Aorta (tissue), 5 donors: ENCODE measurements at places on chromosomes 6 and 20.

DNA sequence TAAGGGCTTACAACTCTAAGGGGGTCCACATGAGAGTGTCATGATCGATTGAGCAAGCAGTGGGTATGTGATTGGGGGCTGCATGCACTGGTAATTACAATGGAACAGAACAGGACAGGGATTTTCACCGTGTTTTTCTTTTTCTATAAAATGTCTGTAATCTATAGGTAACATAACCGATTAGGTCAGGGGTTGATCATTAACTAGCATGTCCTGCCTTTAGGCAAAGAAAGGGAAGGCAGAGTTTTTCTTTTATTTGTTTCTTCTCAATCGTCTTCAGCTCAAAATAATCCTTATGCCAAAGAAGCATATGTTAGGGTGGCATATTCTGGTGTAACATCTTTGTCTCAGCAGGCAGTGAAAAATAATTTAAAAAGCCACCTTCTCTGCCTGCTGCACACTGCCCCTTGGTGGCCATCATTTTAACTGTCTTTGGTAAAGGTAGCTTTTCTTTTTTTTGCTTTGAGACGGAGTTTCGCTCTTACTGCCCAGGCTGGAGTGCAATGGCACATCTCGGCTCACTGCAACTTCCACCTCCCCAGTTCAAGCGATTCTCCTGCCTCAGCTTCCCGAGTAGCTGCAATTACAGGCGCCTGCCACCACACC, 9.7 kb upstream of the CEP43 start:
- DNase-seq: no peak

DNA sequence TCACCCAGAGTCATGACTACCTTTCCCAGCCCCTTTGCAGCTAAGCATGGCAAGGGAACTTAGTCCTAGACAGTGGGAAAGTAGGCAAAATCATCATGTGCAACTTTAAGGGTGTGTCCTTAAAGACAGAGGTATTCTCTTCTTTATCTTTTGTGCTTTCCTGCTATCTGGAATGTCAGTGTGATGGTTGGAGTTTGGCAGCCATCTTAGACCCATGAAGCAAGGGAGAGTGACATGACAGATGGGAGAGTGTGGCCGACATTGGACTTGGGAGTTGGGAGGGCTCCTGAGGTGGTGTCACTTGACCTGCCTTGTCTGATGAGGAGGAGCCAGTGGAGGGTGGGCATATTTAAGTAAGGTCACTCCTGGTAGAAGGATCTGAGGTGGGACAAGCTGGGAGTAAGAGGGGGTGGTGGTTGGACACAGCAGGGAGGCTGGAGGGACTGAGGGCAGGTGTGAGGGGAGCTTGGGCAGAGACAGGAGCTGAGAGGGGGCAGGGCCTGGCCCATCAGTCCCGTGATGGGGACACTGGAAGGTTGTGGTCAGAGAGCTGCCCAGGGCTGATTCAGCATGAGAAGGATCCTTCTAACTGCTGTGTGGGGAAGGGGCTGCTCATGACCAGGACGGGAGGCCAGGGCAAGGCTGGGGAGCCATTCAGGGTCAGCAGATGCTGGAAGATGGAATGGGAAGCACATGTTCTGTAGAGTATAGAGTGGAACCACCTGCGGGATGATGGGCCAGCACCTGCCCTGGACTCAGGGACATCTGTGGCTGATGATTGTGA, 29.5 kb upstream of the SULF2 start:
- DNase-seq: no peak

DNA sequence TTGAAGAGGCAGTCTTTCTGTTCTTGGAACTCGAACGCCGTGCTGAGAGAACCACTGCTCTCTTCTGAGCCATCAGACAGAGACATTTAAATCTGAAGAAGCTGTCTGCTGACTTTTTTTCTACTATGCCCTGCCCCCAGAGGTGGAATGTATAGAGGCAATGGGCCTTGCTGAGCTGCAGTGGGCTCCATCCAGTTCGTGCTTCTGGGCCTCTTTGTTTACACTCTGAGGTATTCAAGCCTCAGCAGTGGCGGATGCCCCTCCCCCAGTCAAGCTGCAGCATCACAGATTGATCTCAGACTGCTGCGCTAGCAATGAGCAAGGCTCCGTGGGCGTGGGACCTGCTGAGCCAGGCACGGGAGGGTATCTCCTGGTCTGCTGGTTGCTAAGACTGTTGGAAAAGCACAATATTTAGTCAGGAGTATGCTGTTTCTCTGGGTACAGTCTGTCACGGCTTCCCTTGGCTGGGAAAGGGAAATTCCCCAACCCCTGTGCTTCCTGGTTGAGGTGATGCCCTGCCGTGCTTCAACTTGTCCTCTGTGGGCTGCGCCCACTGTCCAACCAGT, 526.8 kb downstream of the CD109 start:
- no peak for DNase-seq

DNA sequence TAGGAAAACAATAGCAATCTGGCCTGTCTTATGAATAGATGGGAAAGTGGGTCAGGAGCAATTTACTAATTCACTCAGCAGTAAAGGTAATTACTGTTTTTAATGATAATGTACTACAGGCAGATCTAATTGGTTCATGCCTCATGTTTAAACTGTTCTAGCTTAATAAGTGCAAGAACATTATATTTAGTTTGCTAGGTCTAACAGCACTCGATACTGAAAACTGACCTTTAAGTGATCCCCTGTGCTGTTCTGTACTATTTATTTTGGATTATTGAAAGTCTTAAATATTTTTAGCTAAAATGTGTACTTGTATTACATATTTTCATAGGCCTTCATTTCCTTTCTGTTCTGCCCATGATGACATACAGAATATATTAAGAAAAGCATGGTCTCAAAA, 998.0 kb upstream of the GJE1 start:
- no peak for DNase-seq

GRCh38 chr20:1094751-1095150, 23.7 kb upstream of the PSMF1 start:
- DNase-seq: no peak

DNA sequence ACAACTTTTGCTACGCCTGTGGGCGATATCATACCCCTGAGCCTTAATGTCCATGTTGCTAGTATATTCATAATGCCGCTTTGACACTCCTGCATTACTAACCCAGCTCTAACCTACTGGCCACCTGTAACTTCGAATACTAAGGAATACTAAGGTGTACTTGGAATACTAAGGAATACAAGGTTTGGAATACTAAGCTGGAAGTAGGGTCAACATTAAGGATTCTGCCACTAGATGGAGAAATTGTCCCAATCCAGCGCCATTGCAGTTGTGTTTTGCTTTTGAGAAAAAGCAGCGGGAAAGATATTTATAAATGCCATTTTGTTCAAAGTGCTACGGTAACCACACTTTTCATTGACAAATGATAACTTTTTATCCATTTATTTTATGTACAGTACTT, 10.7 kb downstream of the TBXT start:
- no peak for DNase-seq

GRCh38 chr6:134419716-134420115, 101.8 kb upstream of the SGK1 start:
- no peak for DNase-seq

DNA sequence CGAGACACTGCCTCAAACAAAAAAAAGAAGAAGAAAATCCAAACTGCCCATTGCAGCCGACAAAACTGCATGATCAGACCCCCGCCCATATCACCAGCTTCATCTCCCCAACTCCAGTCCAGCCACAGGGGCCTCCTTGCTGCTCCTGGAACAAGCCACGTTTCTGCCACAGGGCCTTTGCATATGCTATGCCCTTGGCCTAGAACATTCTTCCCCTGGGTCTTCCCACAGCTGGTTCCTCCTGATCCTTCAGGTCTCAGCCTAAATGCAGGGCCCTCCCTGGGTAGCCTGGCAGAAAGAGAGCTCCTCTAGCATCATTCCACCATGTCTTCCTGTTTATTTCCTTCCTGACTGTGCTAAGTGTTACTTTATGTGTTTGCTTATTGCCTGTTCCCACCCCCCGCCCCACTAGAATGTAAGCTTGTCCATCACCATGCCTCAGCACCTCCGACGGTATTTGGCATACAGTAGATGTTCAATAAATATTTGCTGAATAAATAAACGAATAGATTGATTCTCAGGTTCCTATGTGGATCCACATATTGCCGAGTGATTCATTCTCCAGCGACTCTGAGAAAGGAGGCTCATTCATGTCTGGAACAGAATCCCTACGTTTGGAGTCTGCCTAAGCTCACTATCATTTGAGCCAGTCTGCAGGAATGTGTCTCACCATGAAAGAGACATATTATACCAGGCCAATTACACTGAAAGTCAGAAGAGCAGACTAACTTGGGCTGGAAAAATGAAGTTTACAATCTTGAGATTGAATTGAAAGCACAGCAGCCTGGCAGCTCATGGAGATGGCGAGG, 56.1 kb downstream of the NFATC2 start:
- no peak for DNase-seq

- DNase-seq: no peak
These were observed 97.2 kb downstream of the JAG1 start for GRCh38 chr20:10576411-10577090.

DNA sequence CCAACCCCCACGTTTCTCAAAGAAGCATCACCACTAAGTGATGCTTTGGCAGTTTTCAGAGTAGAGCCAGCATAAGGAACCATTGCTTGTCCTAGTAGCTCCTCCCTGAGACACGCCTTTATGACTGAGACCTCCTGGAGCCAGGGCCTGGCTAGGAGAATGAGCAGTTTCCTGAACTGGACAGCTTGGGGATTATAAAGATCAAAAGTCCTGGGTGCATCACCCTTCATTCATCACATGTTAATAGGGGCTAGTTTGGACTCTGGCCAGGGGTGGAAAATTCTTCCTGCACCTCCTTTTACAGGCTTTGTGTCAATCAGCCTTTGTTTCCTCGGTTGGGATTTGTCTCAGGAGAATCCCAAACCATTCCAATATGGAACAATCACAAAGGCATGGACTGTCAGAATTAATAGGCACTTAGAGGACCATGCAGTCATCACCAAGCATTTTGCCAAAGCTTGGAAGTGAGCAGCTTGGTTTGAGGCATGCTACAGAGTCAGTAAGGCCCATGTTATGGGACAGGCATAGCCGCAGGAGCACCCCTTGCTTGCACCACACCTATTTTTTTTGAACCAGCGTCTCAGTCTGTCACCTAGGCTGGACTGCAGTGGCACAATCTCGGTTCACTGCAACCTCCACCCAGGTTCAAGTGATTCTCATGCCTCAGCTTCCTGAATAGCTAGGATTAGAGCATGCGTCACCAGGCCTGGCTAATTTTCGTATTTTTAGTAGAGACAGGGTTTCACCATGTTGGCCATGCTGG, 64.9 kb upstream of the TGM3 start:
- no peak for DNase-seq

- no peak for DNase-seq
These were observed 972 bp downstream of the GSTA3 start for GRCh38 chr6:52908526-52908925.

- peak; percentile 93 for DNase-seq
These were observed 72.9 kb downstream of the SNX5 start for GRCh38 chr20:17895641-17896171.

GRCh38 chr6:8229915-8230756, 127.8 kb upstream of the EEF1E1 start:
- DNase-seq: no peak

- no peak for DNase-seq
These were observed 2.5 kb downstream of the TMEM63B start for GRCh38 chr6:44129841-44130322.

- DNase-seq: no peak
These were observed 1.4 kb downstream of the TOP1 start for GRCh38 chr20:41030061-41030460.

- DNase-seq: no peak
These were observed 177.8 kb downstream of the VEGFA start for GRCh38 chr6:43947860-43948259.

- no peak for DNase-seq
These were observed 62.5 kb downstream of the CNKSR3 start for GRCh38 chr6:154447954-154448353.

- no peak for DNase-seq
These were observed 48.0 kb downstream of the MUC22 start for GRCh38 chr6:31058128-31058894.

DNA sequence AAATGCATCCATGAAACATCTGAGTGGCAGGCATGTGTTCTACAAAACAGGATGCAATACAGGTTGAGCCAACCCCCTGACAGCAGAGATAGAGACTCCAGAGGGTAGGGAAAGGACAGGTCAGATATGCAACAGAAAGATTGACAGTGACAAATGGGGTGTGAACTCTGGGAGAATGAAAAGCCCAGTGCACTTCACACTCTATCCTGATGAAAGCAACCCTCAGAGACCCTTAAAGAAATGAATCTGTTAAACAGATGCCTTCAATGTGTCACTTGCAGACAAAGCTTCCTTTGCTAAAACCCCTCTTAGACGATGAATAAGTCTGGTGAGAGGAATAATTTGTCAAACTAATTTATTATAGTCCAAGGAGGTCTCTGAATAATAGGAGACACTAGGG, 89.9 kb downstream of the RFPL4B start:
- DNase-seq: no peak

GRCh38 chr6:128138694-128139093, 237.8 kb upstream of the THEMIS start:
- DNase-seq: no peak

DNA sequence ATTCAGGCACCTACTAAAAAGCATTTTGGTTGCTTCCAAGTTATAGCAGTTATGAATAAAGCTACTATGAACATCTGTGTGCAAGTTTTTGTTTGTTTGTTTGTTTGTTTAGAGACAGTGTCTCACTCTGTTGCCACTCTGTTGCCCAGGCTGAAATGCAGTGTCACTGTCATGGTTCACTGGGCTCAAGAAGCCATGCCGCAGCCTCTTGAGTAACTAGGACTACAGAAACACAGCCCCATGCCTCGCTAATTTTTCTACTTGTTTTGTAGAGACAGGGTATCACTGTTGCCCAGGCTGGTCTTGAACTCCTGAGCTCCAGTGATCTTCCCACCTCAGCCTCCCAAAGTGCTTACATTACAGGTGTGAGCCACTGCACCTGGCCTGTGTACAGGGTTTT, 795.9 kb downstream of the EPHA7 start:
- no peak for DNase-seq

DNA sequence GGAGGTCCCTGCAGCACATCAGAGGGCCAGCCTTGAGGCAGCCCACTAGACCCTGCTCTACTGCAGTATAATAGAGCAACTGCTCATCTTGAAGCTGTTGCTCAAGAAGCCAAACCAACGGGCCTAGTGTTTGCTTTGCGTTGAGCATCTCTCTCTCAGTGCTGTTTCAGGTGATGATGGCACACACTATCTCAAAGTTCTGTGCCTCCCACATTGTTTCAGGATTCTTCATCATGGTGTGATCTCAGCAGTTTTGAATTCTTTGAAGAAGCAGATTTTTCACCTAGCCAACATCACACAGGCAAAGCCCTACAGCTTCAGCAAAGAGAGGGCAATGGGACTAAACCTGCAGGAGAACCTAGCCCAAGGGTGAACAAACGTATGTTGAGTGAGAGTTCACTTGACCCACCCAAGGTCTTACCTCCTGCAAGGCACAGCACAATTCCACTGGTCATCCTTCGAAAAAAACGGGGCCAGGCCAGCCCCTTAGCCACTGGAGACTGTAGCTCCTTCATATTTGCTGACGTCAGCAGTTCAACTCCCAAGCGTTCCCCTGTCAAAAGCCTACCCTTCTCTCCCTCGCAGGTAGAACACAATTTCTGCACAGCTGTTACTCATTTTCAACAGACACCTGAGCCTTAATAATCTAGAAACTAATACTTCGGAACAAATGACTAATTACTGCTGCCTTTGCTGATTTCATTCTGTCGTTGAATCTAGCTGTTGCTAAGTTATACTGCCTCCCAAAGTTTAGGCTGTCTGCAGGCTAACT, 15.8 kb downstream of the MYB start:
- DNase-seq: no peak
